ENCODE measurements at places on chromosomes 16 and 17.
A peak's percentile ranks its signal among the peaks of the same experiment; 100 is the strongest.

DNA sequence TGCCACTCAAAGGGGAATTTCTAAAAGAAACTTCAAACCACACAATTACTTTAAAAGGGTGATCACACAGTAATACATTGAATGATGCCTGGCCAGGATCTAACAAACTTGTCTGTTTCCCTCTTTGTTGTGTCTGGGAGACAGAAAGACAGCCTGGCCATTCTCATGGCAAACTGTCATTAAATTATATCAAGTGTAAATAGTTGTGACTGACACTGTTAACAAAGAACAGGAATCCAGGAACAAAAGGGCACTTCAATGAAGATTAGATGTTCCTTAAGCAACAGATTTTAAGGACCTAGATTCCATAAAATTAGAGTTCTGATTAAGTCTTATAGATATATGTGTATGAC lies 383.6 kb downstream of the KCNJ2 start:
- DNase-seq = no peak

GRCh38 chr16:50548125-50548908 lies at the start of gene NKD1:
TSS of gene NKD1 (plus strand) at chr16:50548396. CDS start at chr16:50548554, 158 bp downstream.
- peak; percentile 77 for DNase-seq

DNA sequence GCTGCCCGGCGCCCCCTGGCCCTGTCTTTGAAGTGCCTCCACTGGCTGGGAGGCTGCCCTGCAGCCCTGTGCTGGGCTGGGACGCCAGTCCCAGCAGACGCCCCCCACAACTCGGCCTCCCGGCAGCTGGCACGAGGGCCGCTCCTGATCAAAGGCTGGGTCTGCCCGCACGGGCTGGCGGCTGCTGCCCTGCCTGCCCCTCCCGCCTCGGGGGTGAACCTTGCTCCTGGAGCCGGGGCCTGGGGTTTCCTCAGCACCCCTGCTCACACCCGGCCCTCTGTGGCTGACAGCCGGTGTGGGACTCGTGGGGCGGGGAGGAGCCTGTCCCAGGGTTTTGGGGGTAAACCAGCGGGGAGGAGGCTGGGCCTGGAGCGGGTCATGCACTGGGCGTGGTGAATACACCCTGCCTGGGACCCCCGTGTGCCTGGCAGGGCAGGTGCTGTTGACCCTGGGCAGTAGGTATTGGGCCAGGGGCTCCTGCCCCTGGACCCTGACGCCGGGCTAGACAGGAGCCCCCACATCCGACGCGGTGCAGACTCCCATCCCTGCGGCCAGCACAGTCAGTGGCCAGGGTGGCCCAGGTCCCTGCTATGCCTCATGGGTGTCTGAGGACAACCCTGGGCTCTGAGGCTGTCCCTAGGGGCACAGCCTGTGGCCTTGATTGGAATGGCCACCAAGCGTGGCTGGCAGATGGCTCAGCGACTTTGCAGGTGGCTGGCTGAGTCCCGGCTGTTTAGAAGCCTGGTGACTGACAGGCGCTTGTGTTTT lies 21.7 kb downstream of the CENPX start:
- peak; percentile 67 for DNase-seq

GRCh38 chr17:66429680-66430079 lies 127.3 kb downstream of the PRKCA start:
- no peak for DNase-seq

DNA sequence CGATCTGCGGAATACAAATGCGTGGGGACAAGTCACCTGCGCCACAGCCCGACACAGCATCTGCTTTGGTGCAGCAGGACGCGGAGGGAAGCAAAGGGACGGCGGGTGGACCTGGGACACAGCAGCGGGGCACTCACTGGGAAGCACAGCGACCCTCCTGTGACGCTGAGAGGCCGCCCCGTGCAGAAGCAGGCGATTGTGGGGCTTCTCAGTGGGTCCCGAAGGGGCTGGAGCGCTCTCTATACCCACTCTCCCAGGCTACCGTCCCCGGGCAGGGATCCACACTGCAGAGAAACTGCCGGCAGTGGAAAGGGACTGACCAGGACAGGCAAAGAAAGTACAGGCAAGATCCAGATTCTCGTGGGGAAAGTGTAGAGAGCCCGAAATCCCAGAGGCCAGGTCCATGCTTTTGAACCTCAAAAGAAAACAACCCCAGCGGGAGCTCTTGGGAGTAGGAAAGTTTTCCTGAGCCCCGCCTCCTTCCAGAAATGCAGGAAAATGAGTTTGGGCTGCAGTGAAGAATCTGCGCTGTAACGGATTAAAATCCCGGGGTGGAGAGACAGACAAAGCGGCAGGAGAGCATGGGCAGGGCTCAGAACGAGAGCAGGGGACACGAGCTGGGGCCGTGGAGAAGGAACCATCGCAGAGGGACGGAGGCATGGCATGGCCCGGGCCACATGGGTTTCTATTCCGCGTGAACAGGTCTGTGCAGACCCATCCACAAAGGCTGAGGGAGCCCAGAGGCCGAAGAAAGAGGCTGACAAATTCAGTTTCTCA lies 12.7 kb downstream of the COX4I1 start:
- DNase-seq = no peak

- DNase-seq = no peak
These were observed 10.2 kb upstream of the PHKG2 start for GRCh38 chr16:30737794-30738648.

- no peak for DNase-seq
These were observed 188.8 kb downstream of the PRKCA start for GRCh38 chr17:66491213-66491612.

- no peak for DNase-seq
These were observed 1.3 kb upstream of the HOXB4 start for GRCh38 chr17:48579471-48579759.

GRCh38 chr16:65315081-65315780 lies 193.4 kb upstream of the CDH11 start:
- no peak for DNase-seq

- no peak for DNase-seq
These were observed 531.7 kb downstream of the NPIPA7 start for GRCh38 chr16:16910666-16911065.

DNA sequence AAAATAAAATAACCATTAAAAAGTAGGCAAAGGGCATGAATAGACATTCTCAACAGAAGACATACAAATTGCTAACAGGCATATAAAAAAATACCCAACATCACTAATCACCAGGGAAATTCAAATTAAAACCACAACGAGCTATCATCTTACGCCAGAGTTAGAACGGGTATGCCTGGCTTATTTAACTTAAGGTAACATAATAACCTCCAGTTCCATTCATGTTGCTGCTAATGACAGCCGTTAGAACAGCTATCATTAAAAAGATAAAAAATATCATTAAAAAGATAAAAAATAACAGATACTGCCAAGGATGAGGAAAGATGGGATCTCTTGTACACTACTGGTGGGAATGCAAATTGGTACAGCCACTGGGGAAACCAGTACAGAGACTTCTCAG lies 89.3 kb downstream of the GAS7 start:
- no peak for DNase-seq

- DNase-seq = peak; percentile 54
These were observed 16.9 kb upstream of the GLIS2 start for GRCh38 chr16:4298761-4299522.

DNA sequence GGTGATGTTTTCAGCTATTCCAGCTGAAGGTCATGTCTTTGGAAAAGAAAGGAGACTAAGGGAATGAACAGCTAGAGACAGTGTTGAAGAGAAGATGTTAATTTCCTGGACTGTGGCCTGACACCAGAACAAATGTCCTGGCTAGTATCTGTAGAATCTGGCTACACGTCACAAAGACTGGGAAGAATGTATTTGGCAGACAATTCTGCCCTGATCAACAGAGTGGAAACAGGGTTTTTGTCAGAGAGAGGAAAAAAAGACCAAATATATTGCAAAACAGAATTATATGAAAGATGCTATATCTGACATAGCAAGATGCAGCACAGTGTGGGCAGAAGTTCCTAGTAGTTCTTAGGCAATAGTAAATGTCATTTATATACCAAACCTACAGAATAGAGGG lies 17.0 kb upstream of the ANKFN1 start:
- no peak for DNase-seq

DNA sequence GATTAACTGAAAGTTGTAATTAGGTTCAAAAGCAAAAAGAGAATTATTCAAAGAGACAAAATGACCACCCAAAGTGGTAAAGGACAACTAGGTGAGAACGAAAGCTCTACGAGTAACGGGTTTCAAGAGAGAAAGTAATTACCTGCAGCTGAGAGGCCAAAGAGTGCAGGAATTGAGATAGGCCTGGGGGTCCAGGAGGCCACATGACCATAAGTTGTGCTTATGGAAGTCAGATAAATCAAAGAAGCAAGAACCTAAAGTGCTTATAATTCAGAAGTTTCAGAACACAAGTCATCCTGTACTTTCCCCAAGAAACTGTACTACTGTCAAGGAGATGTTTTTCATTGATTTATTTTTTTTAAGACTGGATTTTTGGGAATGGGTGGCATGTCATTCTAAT lies 91.1 kb downstream of the TANGO6 start:
- no peak for DNase-seq

DNA sequence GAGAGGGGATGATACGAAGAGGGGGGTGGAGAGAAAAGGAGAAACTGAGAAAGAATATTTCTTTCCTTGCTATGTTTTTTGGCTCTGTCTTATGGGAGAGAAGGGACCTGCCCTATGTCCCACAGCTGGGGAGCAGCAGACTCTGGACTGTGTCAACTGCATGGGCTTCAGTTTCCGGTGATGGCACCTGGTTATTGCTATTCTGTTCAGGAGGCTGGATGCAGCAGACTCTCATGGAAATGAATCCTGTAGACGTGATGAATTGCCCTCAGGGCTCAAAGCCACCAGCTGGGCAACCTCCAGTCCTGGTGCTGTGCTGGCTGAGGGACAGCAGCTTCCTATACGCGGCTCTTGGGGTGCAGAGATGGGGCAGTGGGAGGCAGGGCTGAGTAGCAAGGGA lies 121.2 kb downstream of the HAPSTR1 start:
- no peak for DNase-seq

DNA sequence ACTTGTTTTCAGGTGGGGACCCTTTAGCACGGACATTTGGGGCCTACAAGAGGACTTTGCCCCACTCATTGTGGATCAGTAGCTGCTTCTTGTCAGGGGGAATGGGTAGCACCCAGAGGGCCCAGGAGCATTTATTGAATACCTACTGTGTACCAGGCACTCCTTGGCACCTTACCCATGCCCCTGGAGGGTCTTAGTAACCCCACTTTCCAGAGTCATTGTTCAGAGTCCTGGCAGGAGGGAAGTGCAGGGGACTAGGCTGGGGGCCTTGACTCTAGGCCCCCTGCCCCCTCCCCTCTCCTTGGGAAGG lies 21.0 kb upstream of the CIBAR2 start:
- no peak for DNase-seq

DNA sequence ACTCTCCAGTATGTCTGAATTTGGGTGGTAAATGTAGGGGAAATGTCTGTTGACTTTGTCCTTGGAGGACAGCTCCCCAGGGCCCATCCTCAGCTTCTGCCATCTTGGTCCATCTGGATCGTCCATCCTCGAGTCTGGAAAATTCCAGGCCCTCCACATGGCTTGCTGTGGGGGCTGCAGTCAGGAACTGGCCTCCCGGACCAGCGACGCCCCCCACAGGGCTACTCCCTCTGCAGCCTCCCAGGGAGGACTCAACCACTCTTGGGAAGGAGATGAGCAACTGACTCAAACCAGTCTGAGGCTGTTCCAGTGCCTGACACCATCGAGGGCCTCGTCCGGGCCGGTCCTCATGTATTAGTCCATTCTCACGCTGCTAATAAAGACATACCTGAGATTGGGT lies 5.5 kb upstream of the ZG16B start:
- DNase-seq = no peak

- no peak for DNase-seq
These were observed 33.9 kb downstream of the MYH11 start for GRCh38 chr16:15822957-15823356.

- DNase-seq = no peak
These were observed 30.1 kb downstream of the DNAH2 start for GRCh38 chr17:7747635-7748071.

- no peak for DNase-seq
These were observed 9.0 kb downstream of the KRTAP9-7 start for GRCh38 chr17:41284546-41284945.

DNA sequence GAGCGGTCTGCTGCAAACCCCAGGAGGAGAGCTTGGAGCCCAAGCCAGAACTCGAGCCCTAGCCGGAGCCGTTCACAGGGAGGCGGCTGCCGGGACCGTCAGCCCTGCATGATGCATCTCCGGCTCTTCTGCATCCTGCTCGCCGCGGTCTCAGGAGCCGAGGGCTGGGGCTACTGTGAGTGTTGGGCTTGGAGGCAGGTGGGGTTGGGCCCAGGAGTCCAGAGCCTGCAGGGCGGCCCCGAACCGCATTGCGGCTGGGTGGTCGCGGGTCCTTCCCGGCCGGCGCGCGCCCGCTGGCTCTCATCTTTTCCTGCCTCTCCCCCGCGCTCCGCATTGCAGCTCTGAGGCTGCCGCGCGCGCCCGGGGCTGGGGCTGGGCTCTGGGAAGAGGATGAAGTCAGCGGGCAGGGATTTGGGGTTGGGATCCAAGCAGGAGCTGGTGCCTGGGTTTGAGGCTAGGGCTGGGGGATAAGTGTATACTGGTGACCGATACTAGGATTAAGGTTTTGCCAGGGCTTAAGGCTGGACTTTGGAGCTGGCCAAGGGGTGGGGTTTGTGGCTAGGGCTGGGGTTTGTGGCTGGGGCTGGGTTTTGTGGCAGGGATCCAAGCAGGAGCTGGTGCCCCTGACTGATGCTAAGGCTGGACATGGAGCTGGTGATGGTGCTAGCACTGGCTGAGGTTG lies 532 bp downstream of the CNTNAP1 start:
- peak; percentile 87 for DNase-seq

DNA sequence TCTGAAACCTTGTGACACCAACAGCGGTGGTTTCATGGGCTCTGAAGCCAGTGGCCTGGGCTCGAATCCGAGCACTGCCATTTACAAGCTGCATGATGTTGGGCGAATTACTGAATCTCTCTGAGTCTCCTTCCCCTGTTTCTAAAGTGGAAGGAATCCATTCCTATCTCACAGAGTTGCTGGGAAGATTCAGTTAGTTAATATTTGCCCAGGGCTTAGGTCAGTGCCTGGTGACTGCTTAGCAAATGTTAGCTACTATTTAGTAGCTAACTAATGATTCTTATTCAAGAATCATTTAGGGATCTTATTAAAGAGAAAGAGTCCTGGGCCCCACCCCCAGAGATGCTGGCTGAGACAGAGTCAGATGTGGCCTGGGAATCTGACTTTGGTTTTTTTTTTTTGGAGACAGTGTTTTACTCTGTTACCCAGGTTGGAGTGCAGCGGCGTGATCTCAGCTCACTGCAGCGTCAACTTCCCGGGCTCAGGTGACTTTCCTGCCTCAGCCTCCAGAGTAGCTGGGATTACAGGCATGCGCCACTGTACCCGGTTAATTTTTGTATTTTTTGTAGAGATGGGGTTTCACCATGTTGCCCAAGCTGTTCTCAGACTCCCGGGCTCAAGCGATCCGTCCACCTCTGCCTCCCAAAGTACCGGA lies 33.6 kb upstream of the RAI1 start:
- no peak for DNase-seq

DNA sequence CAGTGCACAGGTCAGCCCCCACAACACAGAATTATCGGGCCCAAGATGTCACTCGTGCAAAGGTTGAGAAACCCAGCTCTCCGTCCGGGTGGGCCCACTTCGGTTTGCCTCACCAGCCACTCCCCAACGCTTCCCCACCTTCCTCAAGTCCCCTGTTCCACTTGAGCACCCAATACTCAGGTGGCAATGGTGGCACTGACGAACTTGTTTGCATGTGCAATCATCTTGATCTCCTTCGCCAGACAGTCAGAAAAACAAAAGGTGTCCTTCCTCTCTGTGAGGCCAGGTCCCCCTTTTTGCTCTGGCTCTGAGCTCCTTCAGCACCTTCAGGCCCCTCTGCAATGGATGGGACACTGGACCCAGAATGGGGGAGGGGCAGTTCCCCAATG lies 3.7 kb downstream of the GGA2 start:
- DNase-seq = no peak

- no peak for DNase-seq
These were observed 191.8 kb downstream of the XYLT1 start for GRCh38 chr16:17278988-17279387.
